ENCODE measurements at places on chromosomes 7 and 10.

DNA sequence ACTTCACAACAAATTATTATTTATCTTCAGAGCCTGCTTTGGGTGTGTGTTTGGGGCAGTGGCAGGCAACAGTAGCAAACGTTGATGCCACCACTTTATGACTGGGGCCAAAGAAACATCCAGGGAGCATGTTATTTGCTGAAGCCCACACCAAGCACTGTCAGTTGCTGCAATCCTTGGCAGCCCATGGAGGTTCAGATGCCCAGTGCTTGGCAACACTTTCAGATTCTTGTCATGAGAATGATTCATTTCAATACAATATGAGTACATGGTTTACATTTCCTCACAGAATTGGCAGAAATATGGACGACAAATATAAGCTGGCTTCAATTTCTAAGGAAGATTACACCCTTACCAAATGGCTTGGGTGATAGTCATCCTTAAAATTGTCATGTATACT lies 46.5 kb upstream of the GLI3 start:
- DNase-seq, result no peak

DNA sequence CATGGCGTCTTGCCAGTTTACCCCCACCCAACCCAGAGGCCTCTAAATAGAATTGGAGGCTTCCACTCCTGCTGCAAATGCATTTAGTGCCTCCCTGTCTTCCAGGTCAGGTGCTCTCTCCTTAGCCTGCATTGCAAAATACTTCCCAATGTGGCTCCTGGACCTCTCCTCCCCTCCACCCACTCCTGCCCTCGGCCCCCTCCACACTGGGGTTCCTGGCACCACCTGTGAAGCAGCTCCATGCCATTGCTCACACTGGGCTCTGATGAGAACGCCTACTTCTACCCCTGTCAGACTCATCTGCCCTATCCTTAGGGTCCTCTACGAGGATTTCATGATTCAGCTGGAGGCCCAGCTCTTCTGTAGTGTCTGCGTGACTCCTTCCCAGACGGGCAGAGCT lies 37.4 kb downstream of the C10orf120 start:
- peak; percentile 14 for DNase-seq

DNA sequence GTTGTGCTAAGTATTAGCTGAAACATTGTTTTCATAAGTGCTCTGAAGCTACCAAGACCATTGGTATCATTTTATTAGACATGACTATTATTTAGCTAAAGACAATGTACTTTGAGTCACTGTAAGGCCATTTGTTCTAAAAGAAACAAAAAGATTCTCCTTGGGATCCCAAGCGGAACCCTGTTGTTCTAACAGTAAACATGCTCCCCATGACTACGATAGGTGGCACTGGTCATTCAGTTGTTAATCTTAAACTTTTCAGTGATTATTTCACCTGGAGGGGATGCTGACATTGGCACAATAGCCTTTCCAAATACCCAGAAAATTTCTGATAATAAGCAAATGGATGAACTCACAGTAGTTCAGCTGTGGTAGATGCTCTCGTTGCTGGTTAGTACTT lies 715.0 kb downstream of the AUTS2 start:
- DNase-seq, result no peak

GRCh38 chr10:79166312-79166721 lies 97.6 kb downstream of the ZMIZ1 start:
- DNase-seq, result no peak

DNA sequence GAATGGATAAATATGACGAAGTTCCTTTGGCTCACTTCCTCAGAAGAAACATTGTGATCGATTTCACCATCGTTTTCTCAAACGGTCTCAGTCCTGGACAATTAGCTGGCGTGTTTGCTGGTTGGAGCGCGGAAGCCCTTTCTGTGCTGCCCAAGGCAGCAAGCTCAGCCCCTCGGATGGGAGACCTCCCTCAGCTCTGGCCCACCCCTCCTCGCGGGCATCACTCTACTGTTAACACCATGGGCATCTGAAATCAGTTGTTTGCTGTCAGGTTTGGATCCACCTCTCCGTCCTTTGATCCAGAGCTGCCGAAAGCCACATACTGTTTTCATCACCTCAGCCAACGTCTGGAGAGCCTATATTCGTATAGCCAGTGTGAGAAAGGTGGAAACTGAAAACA lies 68.2 kb downstream of the C10orf143 start:
- peak; percentile 62 for DNase-seq

- DNase-seq, result no peak
Observed at GRCh38 chr7:77855371-77856083, 57.0 kb downstream of the PHTF2 start.

DNA sequence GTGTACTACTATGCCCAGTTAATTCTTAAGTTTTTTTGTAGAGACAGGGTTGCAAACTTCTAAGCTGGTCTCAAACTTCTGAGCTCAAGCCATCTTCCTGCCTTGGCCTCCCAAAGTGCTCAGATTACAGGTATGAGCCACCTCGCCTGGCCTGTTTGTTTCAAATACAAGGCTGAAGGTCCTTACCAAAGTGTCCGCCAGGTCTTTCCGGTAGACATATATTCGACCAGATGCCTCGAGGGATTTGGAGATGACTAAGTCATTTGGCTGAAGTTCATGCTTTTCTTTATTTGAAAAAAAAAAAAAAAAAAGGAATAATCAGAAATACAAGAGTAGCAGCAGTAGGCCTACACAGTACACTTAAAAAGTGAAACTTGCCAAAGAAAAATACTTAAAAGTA lies 204.5 kb upstream of the CDCA7L start:
- DNase-seq, result no peak

DNA sequence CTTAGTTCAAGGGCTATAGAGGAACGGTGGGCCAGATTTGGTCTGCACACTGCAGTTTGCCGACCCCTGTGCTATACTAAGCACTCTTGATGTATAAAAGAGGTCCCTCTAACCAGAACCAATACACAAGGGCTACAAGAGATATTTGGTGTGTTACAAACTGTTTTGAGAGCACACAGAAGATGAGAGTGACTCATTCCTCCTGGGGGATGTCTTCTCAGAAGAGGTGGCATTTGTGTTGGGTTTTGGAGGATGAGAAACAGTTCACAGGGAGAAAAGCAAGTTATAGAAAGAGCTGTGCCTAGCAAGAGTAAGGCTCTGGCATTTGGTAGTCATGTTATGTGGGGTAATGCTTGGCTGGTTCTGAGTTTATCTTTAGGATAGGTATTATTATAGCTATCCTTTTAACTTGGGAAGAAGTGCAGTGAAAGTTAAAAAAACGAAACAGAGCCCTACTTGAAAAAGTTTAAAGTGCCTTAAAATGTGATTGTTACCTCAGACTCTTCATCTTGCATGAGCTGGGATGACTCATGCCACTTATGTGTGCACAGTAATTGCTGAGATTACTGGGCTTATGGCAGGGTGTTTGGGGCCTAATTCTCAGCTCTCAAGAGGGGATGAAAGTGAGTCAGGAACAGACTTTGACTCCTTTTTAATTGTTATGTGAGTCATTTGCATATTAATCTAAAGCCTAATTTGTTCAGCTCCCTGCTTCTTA lies 160.4 kb downstream of the KIF20B start:
- DNase-seq, result no peak

DNA sequence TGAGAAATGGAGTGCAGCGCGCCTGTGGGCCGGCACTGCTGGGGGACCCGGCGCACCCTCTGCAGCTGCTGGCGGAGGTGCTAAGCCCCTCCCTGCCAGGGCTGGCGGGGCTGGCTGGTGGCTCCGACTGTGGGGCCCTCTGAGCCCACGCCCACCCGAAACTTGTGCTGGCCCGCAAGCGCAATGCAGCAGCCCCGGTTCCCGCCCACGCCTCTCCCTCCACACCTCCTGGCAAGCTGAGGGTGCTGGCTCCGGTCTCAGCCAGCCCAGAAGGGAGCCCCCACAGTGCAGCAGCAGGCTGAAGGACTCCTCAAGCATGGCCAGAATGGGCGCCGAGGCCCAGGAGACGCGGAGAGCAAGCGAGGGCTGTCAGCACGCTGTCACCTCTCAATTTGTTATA lies 1063.0 kb upstream of the AUTS2 start:
- no peak for DNase-seq

DNA sequence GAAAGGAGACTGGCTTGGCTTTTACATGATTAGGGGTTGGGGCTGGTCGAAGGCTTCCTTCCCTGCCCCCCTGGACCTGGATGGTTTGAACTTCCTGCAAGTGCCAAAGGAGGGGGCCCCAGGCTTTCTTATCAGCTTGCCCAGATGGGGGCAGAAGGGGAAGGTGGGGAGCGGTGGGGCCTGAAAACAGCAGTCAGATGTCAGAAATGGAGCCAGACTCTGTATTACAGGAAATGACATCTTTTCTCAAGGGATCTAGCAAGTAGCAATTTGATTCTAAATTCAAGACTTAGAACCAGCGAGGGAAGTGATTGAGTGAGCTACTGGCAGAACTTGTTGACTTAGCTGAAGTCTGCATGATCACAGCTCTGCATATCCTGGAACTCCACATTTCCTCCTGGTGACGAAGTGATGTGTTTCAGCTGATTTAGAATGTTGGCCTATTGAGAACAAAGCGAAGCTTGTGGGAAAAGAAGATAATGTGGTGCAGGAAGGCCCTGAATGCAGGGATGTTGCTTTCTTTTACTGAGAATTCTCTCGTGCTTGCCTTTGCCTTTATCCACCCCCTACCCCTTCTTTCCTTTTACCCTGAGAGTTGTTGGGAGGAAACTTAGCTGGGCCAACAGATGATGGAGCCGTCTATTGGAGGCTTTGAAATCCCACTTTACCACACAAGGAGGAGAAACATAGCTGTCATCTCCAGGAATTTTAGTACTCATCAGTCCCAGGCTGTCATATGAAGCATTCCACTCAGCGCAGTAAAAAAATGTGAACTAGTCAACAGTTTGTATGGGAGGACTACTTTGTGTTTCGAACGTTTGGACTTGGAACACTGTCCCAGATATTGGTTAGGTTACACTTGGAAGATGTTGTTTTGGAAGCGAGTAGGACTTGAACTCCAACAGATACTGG lies 43.2 kb downstream of the CCNY start:
- DNase-seq, result no peak

DNA sequence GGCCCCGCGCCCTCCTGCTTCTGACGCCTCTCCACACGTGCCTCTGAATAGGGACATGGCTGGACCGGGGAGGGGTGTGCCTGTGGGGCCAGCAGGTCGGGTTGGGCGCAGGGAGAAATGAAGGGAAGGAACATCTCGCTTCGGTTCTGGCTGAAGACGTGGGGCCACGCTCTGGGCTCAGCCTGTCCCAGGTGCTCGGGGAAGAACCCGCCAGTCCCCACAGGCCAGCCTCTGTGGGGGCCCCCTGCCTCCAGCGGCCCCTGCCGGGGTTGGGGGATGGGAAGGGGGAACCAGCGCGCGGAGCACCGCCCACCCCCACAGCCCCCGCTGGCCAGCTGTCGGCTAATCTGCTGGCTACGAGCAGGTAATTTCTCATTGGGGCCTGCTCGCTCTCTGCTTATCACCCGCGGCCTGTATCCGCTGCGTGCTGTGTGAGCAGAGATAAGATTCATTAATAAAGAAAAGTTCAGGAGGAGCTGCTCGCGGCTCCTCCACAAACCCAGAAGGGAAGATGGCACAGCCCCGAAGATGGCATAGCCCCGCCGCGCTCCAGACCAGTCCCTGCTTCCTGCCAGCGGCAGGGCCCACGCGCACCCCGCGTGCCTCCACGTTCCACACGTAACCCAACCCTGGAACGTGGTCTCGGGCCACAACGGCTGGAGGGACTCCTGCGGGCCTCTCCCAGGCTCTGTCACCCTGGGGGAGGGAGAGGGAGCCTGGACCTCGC lies 186.2 kb downstream of the ELFN1 start:
- peak; percentile 37 for DNase-seq

DNA sequence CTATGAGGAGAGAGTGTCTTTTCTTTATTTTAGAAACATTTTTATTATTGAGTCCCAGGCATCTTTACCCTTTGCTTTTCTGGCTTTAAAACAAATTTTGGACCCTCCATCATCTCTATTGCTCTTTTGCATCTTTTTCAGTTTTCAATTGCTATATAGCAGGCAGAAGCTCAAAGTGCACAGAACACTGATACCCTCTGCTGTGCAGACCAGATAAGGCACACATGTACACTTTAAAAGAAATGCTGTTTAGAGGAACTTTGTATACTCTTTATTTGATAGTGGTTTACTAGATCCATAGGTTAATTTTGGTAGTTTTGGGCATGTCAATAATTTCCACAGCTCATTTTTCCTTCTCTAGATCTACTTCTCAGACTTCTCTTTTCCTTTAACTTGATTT lies 324.2 kb downstream of the SH2D4B start:
- no peak for DNase-seq

DNA sequence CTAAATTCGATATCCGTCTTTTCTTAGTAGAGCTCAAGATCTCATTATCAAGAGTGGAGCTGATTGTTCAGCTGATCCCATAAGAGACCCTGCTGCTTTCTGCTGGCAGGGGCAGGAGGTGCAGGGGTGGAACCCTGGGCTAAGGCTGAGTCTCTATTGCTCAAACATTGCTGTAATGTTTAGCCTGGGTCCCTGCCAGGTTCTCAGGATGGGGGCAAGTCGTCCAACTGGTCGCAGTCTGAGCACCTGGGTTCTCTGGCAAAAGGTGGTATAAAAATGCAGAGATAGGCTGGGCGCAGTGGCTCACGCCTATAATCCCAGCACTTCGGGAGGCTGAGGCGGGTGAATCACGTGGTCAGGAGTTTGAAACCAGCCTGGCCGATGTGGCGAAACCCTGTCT lies 62.0 kb upstream of the NRBF2 start:
- DNase-seq, result no peak

DNA sequence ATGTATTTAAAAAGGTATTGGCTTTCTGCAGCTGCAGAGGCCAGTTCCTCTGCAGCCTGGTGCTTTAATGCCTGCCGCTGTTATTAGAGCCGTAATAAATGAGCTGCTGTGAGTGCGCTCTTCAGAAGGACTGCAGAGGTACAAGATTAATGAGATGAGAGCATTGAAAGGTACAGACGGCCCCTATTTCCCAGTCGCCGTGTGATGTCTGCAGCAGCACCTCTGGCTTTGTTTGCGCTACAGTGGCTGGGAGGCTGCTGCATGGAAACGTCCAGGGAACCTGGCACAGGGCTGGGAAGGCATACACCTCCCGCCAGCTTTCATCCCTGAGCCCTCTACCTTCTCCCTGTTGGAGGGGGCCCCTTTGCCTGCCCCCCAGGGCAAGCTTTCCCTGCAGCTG lies 383.8 kb upstream of the ZMIZ1 start:
- DNase-seq, result no peak

- DNase-seq, result no peak
Observed at GRCh38 chr10:76581506-76582256, 1055.9 kb downstream of the KCNMA1 start.

- DNase-seq, result no peak
Observed at GRCh38 chr7:42085531-42085930, 151.5 kb downstream of the GLI3 start.

GRCh38 chr10:109889867-109890266 lies 33.4 kb downstream of the XPNPEP1 start:
- DNase-seq, result no peak

DNA sequence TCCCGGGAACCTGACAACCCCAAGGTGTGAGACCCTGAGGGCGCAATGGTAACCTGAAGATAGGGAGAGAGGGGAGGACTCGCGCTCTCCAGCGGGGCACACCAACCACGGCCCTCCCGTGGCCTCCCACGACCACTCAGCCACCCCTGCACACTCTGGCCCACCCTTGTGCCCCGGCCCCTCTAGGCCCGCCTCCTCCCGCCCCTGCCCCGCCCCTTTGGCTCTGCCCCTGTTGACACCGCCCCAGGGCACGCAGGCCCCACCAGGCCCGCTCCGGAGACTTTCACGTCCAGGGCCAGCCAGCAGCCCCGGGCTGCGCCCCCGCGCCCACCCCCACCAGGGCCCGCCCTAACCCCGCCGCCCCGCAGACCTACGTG lies 10.9 kb downstream of the ATG9B start:
- DNase-seq, result no peak

GRCh38 chr7:18820981-18821380 lies 296.5 kb downstream of the TWIST1 start:
- DNase-seq, result no peak

GRCh38 chr10:84499846-84500245 lies 171.5 kb downstream of the CCSER2 start:
- DNase-seq, result no peak
